Activated T-cell treated with anti-CD3 and anti-CD28 coated beads for 4 hours (primary cell): ENCODE measurements at places on chromosomes 7 and 10.

DNA sequence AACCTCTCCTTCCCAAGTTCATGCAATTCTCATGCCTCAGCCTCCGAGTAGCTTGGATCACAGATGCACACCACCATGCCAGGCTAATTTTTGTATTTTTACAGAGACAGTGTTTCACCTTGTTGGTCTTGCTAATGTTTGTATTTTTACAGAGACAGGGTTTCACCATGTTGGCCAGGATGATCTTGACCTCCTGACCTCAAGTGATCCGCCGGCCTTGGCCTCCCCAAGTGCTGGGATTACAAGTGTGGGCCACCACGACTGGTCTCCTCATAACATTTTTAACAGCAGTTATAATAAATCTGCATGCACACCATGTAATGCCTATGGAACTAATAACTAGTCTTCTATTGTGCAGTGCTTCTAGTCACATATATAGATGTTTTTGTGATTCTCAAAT lies 123.8 kb upstream of the VKORC1L1 start:
- DNase-seq = no peak

DNA sequence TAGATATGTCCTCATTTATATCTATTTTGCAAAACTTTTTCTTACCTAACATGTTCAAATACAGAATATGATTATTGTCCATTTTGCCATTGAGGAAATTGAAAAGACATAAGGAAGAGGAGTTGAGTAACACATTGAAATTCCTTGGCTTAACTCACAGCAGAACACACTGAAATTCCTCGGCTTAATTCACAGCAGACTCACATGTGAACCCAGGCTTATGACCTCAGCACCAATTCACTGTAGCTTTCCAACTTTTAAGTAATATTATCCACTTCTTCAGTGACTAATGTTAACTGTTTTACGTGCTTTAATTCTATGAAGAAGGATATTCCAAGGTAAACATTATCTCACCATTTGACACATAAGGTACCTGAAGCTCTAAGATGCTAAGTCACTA lies 597.5 kb upstream of the PFKP start:
- DNase-seq = no peak

GRCh38 chr10:102245932-102246251 lies 560 bp downstream of the GBF1 start:
- no peak for DNase-seq

- no peak for DNase-seq
These were observed 779.3 kb upstream of the COBL start for GRCh38 chr7:52095861-52096260.

DNA sequence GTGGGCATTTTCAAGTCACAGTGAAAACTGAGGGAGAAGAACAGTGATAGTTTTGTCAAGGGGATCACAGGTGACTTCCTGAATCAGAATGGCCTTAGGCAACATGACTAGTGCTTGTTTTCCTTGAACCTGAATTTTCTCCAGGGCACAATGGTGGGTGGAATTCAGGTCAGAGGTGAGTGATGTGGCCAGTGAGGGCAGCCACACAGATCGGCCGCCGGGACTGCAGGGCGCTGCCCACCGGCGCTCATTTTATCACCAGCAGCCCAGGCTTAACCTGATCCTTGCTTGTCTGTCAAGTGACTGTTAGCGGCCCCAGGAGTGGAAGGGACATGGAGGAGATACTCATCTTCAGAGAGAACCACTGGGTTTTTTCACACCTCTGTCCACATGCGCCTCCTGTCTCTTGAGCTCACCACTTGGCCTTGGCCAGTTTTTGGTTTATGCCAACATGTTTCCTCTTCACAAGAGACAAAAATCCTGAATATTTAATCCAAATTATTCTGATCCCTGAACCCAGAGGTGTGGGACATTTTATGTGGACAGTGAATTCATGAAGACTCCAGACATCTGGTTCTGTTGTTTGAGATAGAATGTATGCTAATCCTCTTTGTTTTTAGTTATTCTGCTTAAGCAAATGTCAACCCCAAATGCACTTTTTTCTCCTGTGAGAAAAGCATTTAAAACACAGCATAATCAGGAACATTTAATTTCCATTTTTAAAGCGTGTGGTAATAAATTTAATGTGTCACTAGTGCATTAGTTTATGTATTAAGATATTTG lies 108.7 kb downstream of the DOCK1 start:
- no peak for DNase-seq

DNA sequence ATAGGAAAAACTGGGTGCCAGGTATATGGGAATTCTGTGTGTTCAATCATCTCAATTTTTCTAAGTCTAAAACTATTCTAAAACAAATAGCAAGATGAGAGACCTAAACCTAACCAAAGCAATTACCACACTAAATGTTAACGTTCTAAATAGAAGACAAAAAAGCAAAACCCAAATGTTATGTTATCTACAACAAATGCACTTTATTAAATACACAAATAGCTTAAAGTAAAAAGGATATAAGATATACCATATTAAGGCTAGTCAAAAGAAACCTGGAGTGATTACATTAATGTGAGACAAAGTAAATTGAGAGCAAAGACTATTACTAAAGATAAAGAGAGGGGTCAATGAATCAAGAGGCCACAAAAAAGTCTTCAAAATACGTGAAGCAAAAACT lies 81.4 kb downstream of the LARP4B start:
- DNase-seq = no peak

DNA sequence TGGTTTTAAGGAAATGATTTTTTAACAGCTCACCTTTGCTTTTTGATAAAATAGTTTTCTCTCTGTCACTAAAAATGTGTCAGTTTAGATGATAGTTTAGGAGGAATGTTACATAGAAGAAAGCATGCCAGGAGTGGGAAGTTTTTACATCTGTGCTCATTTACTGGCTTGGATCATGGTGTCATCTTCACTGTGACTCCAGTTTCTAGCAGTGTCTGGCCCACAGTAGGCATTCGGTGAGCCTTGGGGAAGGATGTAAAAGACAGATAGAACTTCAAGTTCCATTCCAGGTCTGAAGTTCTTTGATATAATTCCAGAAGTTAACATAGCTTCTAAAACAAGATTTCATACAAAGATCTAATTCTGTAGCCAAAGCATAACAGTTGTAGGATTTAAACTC lies 259.2 kb downstream of the BICC1 start:
- no peak for DNase-seq

- DNase-seq = no peak
These were observed 26.2 kb downstream of the PWWP2B start for GRCh38 chr10:132422903-132423825.

- no peak for DNase-seq
These were observed 337.9 kb downstream of the FGFR2 start for GRCh38 chr10:121260377-121260776.

DNA sequence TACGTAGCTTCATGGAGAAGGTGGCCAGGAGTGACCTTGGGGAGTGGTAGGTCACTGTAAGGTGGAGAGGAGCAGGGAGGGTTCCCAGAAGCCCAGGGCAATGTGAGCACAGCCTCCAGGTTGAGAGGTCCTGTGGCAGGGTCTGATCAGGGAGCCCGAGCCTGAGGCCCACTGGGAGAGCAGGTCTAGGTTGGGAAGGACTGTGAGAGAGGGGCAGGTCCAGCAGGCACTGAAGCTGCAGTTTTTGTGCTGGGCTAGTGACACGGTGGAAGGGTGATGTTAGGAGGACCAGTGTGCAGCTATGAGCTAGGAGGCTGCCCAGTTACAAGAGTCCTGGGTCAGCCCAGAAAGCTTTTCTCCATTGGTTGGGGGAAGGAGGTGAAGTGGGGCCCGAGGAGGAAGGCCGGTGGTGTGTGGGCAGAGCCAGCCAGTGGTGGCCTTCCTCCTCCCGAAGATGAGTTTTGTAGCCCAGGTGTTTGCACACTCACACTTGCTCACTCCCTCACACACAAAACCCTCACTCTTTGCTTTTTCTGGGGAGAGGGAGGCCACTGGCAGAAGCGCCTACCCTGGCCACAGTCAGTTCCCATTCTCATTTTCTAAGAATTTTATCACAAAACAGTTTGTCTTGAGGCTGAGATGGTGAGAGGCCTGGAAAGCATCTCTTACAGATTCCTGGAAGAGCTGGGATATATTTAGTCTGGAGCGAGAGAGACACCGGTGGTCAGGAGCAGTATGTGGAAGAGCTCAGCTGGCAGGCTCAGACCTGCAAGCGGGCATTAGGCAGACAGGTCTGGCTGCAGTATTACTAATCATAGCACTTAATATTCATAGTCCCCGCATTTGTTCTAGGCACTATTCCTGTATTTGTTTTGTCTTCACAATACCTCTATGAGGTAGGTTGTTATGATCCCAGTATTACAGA lies 57.1 kb downstream of the ZNF467 start:
- no peak for DNase-seq

GRCh38 chr10:49307921-49308320 lies 9.0 kb downstream of the C10orf71 start:
- no peak for DNase-seq

DNA sequence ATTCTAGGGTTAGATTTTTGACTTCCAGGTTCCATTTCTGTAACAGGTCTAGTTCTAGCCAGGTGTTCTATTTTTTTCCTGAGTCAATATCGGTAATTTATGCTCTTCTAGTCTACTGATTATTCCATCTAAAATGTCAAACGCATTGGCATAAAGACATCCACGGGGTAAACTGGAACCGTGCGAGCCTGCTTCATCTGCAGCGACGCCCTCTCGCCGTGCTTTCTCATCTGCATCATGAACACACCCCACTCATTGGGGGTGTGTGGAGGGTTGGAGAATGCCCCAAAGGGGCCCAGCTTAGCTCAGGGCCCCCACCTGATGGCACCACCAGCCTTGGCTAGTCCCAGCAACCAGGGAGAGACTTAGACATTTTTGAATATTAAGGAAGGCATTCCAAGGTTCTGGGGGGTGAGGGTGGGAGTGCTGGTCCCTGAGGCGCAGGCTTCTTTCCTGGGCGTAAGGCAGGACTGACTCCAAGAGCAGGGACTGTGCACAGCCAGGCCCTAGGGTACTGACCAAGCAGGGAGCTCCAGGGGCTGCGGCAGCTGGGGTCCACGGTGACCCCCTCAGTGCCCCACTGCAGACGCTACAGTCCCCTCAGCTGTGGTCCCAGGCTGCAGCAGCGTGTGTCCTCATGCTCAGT lies 12.9 kb upstream of the CRYGN start:
- no peak for DNase-seq

- DNase-seq = no peak
These were observed 40.0 kb downstream of the SYPL1 start for GRCh38 chr7:106071999-106072714.

GRCh38 chr7:91865511-91865910 lies 15.0 kb downstream of the MTERF1 start:
- no peak for DNase-seq

- no peak for DNase-seq
These were observed 722 bp downstream of the UPF2 start for GRCh38 chr10:12041766-12042408.

DNA sequence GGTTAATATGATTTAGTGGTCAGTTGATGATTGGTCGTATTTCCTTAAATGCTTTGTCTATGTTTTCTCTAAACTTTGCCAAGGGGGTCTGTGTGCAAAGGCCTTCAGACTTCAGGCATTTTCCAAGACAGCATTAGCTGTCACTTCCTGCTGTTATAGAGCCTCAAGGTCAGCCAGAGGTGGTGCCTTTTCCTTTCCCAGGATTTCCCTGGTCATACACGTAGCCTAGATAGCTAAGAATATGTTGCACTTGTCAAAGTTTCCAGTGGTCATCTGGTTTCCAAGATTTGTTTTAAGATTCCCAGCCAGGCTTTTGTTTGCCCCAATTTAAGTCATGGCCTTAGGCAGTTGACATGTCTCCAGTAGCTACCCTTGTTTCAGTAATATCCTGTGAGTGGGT lies 133.2 kb upstream of the IGFBP3 start:
- DNase-seq = no peak

GRCh38 chr10:15853800-15854199 lies 6.5 kb downstream of the MINDY3 start:
- no peak for DNase-seq

GRCh38 chr7:76338298-76339084 lies 20.3 kb downstream of the YWHAG start:
- no peak for DNase-seq

DNA sequence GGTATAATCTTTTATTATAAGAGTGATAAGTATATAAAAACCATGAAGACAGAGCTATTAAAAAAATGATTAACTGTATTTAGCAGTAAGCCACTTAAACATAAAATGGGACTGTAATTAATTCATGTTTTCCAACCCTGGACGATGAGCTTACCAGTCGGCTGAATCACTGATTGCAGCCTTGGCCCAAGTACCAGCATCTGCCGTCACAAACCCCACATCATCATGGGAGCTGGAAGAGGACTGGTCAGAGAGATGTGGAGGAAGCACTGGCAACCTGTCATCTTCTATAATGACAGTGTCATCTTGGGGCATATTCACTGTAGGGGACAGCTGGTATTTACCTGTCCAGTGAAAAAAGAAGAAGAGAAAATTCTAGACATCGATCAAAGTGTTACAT lies 473.6 kb downstream of the PARD3 start:
- no peak for DNase-seq

GRCh38 chr7:108236681-108237415 lies 106.7 kb upstream of the LAMB4 start:
- DNase-seq = no peak

- DNase-seq = no peak
These were observed 63.1 kb downstream of the TLL2 start for GRCh38 chr10:96450529-96451207.

DNA sequence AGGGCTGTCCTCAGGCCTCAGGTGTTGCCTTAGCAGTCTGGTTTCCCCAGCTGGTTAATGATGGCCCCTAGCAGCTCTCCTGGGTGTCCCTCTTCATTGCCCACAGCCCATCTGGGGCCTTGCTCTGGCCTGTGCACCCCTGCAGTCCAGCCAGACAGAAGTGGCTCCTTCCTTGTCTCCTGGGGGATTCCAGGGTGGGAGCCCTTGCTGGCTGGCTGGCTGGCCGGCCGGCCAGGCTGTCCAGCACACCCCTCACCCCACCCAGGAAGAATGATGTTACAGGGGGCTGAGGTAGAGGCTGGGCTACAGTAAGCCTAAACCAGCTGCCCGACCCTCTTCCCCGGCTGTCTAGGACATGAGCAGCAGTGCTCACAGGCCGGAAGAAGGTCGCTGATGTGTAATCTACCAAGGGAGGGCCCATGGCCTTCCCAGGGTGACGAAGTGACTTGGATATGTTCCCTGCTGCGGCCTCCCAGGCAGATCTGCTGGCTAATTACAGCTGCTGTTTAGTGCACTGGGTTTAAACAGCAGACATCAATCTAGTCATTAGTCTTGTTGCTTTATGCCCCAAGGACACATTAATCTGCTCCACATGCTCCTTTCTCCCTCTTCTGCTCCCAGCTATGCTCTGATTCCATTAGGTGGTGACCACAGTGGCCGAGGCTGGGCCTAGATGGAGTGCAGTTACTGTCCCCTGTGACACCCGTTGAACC lies 53.8 kb upstream of the LRRC4 start:
- DNase-seq = no peak
